Astrocyte (in vitro differentiated cells and primary cell): ENCODE measurements at places on chromosomes 6 and 20.

- DNase-seq = peak; percentile 79
Observed at GRCh38 chr6:108453601-108454185, 107.0 kb upstream of the FOXO3 start.

DNA sequence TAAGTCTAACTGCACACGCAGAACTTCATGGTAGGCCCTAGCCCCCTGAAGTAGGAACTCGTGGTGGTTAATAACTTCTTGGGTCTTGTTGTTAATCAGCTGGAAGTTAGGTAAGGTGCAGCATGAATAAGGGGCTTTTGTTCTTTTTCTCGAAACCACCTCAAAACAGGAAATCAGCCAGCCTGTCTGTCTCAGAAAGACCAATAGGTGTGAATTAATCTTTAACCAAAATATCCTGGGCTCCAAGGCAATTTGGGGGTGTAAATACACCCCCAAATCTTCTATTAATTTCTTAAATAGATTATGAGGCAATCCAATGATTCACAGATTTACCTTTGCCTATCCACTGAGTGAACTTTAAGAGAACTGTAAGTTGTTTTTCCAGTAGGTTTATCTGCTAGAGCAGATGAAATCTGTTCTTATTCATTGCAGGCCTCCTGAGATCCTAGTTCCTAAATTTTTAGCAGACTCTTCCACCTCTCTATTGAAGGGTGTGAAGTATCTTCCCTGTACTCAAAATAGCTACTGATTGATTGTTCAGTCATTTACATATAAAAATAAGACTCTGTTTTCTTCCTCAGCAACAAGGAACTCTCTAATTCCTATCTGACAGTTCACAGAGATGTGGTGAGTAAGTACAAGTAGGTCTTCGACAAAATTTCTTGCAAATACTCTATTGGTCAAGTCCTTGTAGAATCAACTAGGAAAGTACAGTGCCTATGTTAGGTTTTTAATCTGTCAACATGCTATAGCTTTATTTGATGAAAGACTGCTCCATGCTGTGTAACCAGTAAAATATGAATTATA is 427.1 kb upstream of the NOX3 start:
- peak; percentile 31 for DNase-seq

DNA sequence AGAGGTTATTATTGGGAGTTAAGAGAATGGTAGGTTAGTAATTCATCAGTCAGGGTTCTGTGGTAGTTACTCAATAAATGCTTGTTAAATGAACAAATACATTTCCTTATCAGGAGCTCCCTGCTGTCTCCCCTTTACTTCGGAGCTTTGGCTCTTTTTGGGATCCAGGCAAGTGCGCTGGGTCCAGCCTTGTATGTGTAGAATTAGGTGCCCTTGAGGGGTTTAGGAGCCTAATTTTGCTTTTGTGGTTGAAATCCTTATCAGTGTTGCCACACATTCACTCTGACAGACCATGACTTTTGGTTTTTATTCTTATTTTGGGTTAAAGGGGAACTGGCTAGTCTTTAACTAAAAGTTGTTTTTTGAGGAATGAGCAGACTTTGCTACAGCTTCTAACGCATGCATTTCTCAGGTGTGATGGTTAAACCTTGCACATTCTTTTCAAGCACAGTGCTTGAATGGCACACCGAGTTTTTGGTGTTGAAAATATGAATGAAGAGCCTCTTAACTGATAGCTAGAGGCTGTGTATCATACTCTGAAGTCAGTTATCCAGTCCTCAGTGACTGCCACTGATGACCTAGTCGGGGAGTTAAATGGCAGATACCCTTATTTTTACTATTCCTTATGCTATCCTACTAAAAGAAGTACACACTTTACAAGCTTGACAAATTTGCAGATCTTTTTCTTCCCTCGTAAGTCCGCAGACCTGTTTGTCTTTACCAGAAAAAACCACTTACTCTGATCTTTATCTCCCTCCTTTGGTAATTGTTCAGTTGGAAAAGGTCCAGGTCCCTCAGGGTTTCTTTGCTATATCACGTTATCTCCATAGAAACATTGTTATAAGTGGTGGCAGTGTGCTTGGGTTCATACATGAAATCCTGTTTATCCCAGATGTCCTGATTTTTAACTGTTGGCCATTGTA is 50.7 kb upstream of the PLCG1 start:
- DNase-seq = no peak

DNA sequence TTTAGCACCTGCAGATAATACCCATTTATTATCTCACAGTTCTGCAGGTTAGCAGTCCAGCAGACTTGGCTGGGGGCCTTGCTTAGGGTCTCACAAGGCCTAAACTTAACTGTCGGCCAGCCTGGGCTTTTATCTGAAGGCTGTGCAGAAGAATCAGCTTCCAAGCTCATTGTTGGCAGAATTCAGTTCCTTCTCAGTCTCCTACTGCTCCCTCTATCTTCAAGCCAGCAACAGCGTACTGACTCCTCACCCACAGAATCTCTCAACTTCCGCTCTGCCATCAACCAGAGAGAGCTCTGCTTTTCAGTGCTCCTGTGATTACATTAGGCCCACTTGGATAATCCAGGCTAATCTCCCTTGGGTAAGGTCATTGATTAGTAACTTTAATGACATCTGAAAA is 30.2 kb upstream of the NHSL1 start:
- DNase-seq = no peak

DNA sequence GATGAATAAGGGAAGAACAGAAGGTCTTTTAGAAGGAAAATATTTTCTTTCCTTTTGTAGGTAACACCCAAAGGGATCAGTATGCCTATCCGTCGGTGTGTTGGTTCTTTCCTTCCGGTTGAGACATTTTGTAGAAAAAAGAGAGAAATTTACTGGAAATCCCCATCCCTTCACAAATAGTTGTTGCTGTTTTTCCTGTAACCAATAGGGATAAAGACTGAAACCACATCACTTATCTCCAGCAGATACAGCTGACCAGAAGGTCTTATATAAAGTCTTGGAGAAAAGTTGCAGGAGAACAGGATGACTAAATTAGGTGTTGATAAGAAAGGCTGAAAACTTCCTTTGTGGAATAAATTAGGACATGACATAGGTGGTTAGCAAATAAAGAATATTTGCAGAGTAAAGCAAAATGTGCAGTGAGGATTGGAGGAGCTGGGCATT is 14.8 kb upstream of the HLA-DRB1 start:
- no peak for DNase-seq

GRCh38 chr6:72406517-72406916 is 215.3 kb upstream of the KCNQ5 start:
- DNase-seq = no peak

- DNase-seq = no peak
Observed at GRCh38 chr6:70764706-70765105, 97.0 kb downstream of the SMAP1 start.

DNA sequence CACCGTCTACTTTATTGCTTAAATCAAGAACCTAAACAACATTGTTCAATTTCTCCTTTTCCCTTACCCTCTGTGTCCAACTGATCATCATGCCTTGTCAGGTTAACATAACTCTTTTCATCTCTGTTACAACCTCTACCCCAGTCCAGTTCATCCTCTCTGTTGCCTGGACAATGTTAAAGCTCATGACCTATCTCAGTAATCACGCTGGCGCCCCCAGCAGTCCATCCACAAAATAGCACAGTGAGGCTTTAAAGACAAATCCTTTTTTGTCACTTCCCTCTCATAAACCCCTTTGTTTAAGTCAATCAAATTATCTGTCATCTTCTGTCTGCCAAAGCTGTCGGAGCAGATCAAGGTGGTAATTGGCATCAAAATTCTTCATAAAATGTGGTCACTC is 140.1 kb downstream of the QKI start:
- DNase-seq = no peak

DNA sequence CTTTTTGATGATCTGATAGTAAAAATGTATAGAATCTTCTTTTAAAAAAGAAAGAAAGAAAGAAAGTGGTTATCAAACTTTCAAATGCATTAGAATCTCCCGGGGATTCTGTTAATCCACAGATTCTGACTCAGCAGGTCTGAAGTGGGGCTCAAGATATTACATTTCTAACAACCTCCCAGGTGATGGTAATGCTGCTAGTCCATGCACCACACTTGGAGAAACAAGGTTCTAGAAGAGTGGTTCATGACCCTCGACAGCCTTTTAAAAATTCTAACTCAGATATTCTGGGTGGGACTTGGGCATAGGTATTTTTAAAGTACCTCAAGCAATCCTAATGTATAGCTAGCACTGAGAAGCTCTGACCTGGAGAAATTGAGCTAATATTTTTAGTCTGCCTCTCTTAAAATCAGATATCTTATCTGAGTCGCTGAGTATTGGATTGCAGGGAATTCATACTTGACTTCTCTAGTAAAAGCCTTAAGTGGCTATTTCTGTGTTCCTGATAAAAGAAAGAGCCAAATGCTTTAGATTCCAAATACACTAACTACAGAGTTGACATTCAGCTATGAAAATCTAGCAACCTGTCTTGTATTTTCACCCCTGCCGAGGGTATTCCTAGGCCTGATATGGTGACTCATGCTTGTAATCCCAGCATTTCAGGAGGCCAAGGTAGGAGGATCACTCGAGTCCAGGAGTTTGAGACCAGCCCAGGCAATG is 252.4 kb downstream of the PHACTR1 start:
- DNase-seq = peak; percentile 2

DNA sequence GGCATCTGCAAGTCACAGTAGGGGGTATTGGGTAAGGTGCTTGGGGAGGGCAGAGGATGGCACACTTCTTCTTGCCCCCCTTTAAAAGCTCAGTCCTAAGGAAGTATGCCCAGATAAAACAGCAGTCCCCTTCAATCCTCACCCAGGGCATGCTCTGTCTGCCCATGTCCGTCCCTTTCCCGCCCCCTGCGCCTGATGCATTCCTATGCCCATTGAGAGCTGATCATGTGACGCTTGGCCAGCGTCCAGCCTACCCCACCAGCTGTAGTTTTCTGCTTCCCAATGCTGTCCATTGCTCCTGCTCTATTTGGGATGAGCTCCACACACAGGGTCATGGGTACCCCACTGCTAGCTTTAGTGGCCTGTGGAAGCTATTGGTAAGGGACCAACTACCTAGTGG is 8.3 kb downstream of the SIGLEC1 start:
- no peak for DNase-seq

DNA sequence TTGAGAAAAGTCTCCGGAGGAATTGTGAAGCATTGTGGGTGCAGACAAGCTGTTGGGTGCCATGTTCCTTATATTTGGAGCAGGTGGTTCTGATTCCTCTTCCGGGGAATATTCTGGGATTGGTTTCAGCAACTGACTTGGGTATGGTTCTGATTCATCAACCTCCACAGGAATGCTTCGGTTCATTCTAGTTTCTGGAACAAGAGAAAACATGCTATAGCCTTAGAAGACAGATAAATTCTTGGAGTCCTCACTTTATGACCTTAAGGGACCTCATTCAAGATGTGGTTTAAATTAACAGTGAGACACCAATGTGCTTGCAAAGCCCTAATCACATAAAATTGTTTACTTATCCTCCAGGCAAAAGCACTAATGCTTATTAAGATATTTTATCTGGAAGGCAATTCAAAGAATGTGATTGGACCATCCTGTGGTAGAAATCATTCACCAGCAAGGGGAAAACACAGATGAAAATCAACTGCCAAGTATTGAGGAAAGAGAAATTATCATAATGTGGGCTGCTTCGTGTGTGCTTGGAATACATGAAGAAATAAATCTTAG is 13.7 kb downstream of the TRAF3IP2 start:
- DNase-seq = peak; percentile 69

DNA sequence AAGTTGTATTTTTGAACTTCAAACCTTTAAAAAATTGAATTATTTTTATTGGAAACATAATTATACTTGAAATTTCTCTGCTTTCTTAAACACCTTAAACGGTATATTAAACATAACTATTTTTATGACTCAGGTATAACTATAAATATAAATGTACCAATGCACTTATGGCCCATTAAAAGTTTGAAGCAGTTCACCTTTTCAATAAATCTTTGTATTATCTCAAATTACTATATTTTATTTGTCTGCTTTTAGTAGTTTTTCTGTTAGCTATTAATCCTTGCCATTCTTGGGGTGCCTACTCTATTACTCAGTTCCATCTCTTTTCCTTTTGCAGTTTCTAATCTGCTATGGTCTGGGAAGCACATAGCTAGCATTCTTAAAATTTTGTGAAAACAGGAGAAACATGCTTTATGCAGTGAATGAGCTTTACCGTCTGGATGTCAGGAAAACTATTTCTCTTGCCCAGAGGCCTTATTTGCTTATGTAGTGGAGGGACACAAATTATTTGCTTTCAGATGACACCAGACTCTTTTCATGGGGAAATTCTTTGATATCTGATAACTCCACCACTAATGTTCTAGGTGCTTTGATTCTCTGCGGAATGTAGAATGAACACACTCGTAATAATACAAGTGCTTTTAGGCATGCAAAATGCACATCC is 378.9 kb upstream of the CITED2 start:
- DNase-seq = peak; percentile 91

- DNase-seq = no peak
Observed at GRCh38 chr6:50720623-50721022, 7.3 kb downstream of the TFAP2D start.

- no peak for DNase-seq
Observed at GRCh38 chr20:40156600-40157317, 532.3 kb downstream of the MAFB start.

- DNase-seq = no peak
Observed at GRCh38 chr6:558089-558488, 98.8 kb downstream of the HUS1B start.

GRCh38 chr20:24880356-24880755 is 68.7 kb upstream of the CST7 start:
- no peak for DNase-seq

DNA sequence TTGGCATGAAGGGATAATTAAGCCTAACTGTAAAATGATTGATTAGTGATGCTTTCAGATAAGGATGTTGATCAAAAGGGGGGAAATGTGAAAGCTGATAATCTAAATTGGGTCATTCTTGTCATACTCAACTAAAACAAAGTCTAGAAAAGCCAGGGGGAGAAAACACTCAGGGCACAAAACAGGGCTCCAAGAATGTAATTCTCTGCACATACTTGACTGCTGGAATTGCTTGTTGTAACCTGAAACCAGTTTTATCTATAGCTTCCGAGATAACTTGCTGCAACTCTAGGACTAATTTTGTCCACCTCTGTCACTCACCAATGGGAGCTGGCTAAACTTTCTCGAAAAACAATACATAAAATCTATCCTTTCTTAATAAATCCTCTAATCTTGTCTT is 310.3 kb downstream of the CLVS2 start:
- no peak for DNase-seq

DNA sequence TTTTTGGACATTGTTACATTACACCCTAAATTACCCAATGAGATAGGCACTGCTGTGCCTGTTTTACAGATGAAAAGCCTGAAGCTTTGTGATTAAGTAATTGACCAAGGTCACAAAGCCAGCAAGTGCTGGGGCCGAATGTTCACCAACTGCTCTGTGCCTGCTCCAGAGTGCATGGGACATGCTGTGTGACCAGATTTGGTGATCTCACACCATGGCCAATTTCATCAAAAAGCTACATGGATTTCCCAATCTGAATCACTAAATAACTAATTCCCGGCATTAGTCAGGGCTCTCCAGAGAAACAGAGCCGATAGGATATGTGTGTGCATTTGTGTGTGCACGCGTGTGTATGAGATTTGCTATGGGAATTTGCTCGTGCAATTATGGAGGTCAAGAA is 228.3 kb upstream of the ECI2 start:
- DNase-seq = no peak

GRCh38 chr6:88586371-88587149 is 376.9 kb downstream of the RNGTT start:
- DNase-seq = peak; percentile 2

- DNase-seq = no peak
Observed at GRCh38 chr20:1331801-1332453, 3.0 kb upstream of the SDCBP2 start.

GRCh38 chr20:51198238-51198637 is 175.3 kb upstream of the KCNG1 start:
- DNase-seq = no peak
